ENCODE measurements at places on chromosomes 16 and 17. TPM values are rescaled to one million over a fixed set of nuclear protein-coding genes. Genes with fewer than 3 reads are reported as not detected.

Gene EPN3
- not detected for total RNA-seq

DNA sequence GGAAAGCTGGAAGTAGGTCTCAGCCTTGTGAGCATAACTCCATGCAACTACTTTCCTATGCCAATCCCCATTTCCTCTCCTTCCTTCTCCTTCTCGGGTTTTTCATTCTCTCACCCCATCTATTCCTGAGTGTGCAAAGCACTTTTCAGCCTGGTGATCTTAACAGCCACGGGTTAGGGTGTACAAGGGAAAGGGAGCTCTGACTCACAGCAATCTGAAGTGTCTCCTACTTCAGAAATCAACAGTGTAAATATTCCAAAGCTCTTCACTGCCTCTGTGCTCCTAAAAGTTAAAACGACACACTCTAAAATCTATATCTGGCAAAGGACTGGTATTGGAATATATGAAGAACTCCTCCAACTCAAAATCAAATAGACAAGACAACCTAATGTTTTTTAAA, 268.0 kb upstream of the IRX3 start:
- no peak for DNase-seq

Gene CMTM2
- total RNA-seq = 0.24 TPM

DNA sequence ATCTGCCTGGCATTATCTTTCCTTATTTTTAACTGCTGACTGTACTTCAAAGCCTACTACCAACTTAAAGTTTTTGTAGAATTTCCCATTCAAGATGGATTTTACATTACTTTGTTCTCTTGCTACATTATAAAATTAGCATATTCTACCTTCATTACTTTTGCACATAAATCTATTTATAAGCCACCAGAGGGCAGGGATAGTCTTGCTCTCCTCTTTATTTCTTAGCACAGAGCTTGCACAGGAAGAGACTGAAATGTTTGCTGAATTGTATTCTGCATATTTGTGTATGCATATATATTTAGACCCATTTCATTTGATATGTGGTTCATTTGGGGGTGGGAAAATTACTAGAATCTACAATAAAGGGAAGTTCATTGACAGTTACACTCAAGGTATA, 108.0 kb downstream of the SKAP1 start:
- no peak for DNase-seq

DNA sequence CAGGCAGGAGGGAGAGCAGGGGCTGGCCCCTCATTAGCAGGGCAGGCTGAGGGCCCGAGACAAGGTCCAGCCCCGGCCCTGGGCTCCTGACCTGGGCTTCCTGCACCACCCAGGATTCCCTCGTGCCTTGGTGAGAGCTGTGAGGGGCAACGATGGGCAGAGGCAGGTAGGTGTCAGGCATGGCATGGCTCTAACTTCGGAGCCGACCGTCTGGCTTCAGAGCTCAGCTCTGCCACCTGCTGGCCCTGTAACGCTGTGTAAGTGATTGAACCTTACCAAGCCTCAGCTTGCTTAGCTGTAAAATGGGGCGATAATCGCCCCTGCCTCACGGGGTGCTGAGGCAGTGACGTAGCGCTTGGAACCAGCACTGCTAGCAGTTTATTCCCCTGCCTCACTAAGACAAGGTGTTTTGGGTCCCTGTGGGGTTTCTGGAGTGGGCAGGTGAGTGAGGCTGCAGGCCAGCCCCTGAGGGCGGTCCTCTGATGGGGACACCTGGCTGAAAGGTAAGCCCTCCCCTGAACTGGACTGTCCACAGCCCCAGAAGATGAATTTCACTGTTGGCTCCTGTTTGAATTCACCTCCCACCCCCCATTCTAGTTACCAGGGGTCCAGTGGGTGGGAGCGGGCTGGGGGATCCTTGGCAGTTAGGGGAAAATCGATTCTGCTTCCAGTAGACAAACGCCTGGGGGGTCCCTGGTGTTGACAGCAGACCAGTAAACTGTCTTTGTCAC, 184.8 kb upstream of the GSE1 start:
- peak; percentile 24 for DNase-seq

Gene CDH1
- 0.18 TPM for total RNA-seq

DNA sequence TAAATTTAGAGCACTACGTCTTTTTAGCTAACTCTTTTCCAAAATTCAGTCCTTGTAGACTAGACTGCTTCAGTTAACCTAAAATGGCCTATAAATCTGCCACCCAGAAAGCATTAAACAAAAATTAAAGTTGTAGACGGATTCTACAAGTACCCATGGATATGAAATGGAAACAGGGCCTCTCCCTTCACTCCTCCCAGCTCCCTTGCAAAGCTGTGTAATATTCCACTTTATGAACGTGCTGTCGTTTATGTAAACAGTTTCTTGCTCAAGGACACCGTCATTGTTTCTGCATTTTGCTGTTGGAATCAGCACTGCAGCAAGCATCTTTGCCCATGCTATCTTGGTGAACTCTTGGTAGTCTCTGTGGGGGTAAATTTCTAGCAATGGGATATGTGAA, 5.1 kb downstream of the MED9 start:
- no peak for DNase-seq

DNA sequence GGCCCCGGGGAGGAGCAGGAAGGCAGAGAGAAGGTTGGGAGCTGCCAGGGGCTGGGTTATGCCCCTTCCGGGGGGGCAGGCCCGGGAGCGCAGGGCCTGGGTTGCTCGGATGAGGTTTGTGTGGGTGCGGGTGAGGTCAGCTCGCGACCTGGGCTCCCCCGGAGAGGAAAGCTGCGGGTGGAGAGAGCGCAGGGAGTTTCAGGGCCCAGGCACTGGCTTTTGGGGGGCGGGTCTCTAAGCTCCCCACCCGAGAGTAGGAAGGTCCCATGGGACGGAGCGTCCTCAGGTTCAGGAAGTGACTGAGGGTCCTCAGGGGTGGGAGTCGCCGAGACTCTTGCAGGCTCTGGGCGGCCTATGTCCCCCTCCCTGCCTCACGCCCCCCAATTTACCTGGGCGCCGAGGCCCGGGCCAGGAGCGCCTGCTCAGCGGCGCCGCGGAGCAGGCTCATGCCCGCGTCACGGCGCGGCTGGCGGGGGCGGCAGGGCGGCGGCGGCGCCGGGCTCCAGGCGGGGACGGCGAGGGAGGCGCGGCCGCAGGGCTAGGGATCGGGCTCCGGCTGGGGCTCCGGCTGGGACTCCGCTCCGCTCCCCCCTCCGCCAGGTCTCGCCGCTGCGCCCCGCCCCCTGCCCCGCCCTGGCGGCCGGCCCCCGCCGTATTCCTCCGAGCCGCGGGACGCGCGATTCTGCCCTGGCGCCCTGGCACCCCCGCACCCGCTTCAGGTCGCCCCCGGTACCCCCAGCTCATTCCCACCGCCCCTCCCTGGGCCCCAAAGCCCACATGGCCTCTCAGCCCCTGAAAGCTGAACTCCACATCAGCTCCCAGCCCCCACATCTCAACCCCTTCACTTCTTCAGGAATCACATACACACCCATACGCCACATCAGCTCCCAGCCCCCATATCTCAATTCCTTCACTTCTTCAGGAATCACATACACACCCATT, at the start of gene DOK4:
Gene DOK4, minus strand, starts transcription at position 578 of the 942 bp plus-strand sequence. CDS start 6,986 bp downstream, outside the sequence.
- DNase-seq = peak; percentile 68

DNA sequence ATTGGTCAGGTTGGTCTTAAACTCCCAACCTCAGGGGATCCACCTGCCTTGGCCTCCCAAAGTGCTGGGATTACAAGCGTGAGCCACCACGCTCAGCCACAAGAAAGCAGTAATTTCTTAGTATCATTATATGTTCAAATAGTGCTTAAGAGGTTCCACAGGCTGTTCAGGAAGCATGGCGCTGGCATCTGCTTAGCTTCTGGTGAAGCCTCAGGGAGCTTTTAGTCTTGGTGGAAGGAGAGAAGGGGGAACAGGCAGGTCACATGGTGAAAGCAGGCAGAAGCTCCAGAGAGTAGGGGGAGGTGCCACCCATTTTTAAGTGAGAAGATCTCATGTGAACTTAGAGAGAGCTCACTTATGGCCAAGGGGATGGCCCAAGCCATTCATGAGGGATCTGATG, 3.7 kb upstream of the SEC14L1 start:
- no peak for DNase-seq

- DNase-seq = no peak
Measured at GRCh38 chr17:52648995-52649394, 490.5 kb upstream of the CA10 start.

- DNase-seq = peak; percentile 72
Measured at GRCh38 chr17:81967533-81968395, 6.8 kb upstream of the NOTUM start.

GRCh38 chr17:30132615-30133014, 16.0 kb downstream of the NSRP1 start:
- no peak for DNase-seq

Gene RAB37
- 6.0 TPM for total RNA-seq
